HT-29 (cell line): ENCODE measurements at places on chromosomes 12 and 14. TPM values are rescaled to one million over a fixed set of nuclear protein-coding genes. Genes with fewer than 3 reads are reported as not detected.

GRCh38 chr14:95292660-95293425, 26.9 kb downstream of the CLMN start:
- DNase-seq, result no peak

DNA sequence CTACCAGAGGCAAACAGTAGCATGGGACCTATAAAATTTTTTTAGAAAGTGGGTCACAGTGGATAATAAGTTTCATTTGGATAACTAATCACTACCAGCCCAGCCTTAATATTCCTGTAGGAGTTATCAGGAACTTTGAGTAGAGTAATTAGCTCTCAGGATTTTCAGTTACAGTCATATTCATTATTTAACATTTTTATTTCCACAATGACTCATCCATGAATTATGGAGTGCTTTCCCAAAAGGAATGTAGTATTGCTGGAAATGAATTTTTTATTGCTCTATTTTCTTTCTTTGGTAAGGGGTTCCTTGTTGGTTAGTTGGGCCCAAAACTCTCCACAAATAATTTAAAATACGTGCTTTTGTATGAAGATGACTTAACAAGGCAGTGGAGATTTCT, 53.7 kb downstream of the ERC1 start:
- no peak for DNase-seq

DNA sequence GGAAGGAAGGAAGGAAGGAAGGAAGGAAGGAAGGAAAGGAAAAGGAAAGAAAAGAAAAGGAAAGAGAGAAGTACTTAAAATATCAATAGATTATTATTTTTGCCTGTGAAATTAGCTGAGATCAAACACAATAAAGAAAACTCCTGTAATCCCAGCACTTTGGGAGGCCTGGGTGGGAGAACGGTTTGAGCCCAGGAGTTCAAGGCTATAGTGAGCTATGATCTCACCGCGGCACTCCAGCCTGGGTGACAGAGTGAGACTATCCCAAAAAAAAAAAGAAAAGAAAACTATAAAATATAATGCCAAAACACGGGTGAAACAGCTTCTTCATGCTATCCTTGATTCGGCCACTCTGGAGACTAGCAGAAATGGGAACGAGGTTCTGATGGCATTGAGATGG, 26.2 kb upstream of the CKAP4 start:
- no peak for DNase-seq

GRCh38 chr12:59689776-59690175, 93.9 kb downstream of the SLC16A7 start:
- no peak for DNase-seq

DNA sequence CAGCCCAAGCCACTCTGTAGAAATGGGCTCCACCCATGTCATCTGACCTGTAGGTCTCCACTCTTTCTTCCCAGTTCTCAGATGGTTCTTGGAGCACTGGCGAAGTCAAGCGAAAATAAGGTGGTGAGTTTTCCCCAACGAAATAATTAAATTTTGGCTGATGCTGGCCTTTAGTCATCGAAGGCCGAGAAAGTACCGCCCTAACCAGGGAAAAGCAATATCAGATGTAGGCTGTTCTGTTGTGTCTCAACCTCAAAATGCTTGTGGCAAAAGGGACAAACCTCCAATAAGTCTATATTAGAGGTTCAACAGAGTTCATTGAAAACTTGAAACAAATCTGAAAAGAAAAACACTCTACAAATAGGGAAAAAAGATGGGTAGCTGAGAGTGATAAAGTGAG, 48.6 kb upstream of the BCAT1 start:
- DNase-seq, result no peak

DNA sequence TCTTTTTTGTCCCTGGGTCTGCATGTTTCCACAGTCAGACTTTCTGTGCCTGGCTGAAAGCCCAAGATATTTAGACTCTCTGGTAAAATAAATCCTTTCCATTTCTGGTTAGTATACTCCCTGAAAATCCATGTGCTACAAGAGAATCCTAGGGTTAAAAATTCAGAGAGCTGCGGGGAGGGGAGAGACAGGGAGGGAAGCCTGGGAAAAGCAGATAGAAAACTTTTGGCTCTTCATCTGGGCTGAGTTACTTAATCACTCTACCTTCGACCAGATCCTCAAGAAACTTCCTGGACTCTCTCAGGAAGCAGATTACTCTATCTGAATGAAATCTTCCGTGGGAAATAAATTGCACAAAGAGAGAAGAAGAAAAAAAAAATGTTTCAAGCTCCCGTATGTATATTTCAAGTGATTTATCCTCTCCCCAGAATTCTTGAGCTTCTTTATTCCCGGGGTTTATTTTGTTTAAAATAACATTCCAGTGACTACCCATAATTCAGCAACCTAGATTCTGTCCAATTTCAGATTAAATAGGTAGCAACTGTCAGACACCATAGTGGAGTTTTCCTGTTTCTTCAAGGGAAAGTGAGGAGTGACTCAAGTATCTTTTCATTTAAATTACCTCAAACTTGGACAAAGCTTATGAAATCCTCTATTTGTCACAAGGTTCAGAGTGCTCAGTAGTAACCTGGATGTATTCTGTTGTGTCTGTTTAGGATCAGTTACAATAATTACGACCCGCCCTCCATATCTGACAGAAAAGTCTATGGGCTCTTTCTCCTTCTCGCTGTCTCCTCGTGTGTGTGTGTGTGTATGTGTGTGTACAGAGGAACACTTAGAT, 163.7 kb downstream of the MYRFL start:
- peak; percentile 35 for DNase-seq

NELL2 gene
- total RNA-seq, result not detected in 2 replicates

- no peak for DNase-seq
These were observed 142.3 kb downstream of the RIMBP2 start for GRCh38 chr12:130573766-130574165.

ITPK1 gene
- total RNA-seq, result 80.3 and 92.0 TPM in 2 replicates

DNA sequence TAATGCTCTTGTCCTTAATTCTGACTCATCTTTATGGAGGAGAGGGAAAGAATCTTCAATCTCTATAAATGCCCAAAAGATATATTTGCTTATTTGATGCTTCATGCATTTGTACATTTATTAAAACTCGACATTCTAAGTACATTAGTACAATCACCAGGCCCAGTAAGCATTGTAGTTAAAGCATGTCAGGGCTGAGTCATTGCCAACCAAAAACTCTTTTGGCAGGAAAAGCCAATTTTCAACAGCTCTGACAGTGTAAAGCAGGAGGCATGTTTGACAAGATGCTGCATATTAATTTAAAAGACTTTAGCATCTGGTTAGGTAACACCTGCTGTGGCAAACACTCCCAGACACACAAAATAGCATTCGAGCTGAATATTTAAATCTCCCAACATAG, 290.9 kb downstream of the PPFIA2 start:
- no peak for DNase-seq

SIX6 gene
- not detected in 2 replicates for total RNA-seq

DNA sequence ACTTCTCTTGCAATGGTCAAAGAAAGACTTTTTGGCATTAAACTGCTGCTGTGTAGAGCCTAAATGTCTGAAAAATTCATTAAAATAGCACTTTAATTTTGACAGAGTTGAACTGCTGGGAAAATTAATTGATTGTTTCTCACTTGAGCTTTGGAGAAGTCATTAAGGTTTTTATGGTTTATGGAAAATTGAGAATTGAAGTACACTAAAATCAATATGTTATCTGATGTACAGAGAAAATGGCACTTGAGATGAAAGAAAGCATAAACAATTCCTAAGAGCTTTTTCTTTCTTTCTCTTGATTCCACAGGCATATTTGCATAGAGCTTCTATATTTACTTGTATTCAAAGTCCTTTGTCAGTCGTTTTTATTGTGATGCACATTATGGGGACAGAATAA, 188.5 kb upstream of the CAND1 start:
- DNase-seq, result no peak

GRCh38 chr12:64798165-64798564, 26.3 kb upstream of the TBC1D30 start:
- DNase-seq, result no peak

RNASE2 gene
- total RNA-seq, result not detected in 2 replicates

- peak; percentile 6 for DNase-seq
These were observed 162.8 kb downstream of the SNAPC1 start for GRCh38 chr14:61925043-61925442.

- DNase-seq, result no peak
These were observed 365.7 kb downstream of the FLRT2 start for GRCh38 chr14:85895603-85896002.

ADAMTS20 gene
- total RNA-seq, result not detected in 2 replicates

KRT71 gene
- not detected in 2 replicates for total RNA-seq

GLT1D1 gene
- not detected in 2 replicates for total RNA-seq

DNA sequence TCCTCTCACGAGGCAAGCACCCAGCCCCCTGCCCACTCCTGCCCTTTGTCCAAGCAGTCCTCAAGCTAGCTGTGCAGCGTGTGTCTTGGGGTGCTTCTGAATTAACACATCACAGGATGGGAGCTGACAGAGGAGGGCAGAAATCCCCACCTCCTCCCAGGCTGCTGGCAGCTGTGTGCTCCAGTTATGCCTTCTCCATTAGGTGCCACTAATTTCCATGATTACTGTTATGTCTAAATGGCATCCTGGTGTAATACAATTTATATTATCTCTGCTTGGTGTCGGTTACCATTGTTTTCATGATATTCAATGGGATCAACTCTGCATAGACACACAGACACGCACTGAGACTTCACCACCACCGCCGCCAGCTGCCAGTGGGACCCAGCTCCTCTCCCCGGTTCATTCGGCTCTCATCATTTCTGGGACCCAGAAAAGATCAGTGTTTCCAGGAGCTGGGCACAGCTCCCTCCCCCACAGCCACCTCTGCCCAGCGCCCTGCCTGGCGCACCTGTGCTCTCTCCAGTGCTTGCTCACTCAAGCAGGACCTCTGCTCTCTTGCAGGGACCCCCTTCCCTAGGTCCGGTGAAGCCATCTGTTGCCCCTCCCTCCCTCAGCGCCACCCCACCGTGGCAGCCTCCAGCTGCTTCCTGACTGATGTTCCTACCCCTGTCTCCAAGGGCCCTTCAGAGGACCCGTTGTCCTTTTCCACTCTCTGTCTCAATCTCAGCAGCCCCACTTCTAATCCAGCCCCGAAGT, 167.5 kb upstream of the FKBP4 start:
- no peak for DNase-seq

DNAH10 gene
- under 0.01 TPM in 1 of 2 replicates, not detected in the other for total RNA-seq

- DNase-seq, result no peak
These were observed 51.4 kb upstream of the GARIN2 start for GRCh38 chr14:67137744-67138371.

- no peak for DNase-seq
These were observed 95.0 kb upstream of the CCND2 start for GRCh38 chr12:4178424-4179170.

DNA sequence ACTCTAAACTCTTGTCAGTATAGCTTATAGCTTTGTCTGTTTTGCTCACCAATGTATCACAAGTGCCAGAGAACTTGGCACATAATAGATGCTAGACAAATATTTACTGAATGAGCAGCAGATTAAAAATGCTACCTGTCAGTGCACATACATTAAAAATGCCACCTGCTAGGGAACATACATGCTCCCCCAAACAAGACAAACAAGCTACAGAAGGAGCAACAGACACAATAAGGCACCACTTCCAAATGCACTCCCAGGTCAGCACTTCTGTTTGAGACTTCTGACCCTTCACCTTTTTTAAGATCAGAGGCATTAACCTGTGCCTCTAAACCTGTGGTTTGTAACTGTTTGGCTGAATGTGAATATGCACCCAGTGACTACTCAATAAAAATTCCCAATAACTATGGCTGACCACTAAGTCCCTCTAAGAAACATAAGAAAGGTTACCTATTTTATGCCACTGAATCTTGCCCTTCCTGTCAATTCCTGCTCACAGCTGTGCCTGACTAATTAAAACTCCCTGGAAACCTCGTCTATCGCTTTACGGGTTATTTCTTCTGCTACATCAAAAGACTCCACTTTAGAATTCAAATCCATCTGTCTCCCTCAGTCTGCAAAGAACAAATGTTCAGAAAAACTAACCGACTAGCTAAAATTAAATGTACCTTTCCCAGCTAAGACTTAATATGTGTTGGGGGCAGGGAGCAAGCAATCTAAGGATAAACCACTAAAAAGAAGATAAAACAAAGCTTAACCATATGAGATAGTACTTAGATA, 41.0 kb downstream of the HECTD4 start:
- DNase-seq, result peak; percentile 45

DNA sequence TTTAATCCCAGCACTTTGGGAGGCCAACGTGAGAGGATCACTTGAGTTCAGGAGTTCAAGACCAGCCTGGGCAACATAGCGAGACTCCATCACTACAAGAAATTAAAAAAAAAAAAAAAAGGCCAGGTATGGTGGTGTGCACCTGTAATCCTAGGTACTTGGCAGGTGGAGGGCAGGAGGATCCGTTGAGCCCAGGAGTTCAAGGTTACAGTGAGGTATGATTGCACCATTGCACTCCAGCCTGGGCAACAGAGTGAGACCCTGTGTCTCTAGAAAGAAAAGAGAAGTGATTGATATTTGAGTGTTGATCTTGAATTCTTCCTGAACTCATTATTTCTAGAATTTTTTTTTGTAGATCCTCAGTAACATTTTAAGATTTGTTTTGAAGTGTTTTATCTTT, 59.4 kb downstream of the ADIPOR2 start:
- DNase-seq, result no peak

DNA sequence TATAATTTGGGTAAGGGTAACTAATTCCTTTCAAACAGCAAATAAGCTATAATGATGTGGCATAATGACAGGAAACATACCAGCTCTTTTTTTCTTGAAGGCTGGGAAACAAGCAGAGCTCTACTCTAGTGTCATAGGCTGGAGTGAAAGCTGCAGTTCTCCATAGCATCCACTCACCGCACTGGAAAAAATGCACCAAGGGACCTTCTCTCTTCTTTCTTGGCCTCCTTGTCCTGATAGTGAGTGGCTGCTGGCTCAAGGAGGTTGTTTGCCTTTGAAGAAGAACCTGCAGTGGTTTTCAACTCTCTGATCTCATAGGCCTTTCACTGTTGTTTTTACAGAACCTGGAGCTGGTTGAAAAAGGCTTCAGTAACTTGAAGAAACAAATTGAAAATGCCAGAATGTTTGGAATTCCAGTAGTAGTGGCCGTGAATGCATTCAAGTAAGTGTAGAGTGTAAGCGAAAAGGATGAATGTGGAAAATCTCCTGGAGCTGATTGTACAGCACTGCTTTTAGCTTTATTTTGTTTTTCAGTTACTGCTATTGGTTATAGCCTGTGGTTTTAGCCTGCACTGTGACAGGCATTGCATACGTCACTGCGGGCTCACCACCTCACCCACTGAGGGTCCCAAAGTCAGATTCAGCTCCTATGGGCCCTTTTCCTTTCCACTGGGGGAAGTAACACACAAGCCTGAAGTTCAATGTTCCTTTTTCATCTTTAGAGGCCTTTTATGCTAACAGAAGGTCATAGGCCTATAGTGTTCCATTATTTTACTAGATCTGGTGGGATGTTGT, 17.2 kb upstream of the AKAP5 start:
- DNase-seq, result no peak

DNA sequence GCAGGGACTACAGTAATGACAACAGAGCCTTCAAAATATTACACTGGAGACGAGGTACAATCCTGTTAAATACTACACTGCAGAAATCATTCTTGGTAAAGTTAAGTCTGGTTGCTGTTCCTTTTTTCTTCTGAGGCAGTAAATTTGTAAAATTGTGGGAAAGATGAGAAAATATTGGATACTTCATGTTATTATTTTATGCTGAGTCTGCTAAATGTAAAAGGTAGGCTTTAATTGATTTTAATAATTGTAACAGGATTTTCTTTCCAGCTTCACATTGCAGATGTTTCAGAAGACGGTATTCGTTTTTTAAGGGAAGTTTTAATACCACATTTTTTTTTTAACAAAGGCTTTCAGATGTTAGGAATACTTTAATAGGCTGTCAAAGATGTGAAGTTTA, 62.6 kb downstream of the WASHC4 start:
- no peak for DNase-seq
